ENCODE measurements at places on chromosomes 7 and 10.

- no peak for DNase-seq
Measured at GRCh38 chr10:21042536-21042935, 145.4 kb upstream of the NEBL start.

DNA sequence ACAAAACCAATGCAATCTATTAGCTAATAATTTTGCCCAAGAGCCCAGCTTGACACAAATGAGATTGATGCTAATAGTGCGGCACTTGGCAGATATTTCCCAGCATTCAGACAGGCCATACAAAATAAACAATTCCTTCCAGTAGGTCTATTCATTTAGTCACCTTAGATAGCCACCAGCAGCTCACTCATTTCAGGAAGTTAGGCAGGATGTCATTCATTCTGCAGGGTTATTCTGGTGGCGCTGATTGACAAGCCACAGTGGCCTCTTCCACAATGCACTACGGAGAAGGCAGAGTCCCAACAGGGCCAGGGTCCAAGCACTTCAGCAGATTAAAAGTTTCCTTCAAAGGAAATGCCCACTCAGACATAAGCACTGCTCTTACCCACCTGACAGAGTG lies 55.8 kb downstream of the PIK3AP1 start:
- DNase-seq = peak; percentile 35

GRCh38 chr10:131615150-131615549 lies 285.7 kb upstream of the PPP2R2D start:
- DNase-seq = no peak

DNA sequence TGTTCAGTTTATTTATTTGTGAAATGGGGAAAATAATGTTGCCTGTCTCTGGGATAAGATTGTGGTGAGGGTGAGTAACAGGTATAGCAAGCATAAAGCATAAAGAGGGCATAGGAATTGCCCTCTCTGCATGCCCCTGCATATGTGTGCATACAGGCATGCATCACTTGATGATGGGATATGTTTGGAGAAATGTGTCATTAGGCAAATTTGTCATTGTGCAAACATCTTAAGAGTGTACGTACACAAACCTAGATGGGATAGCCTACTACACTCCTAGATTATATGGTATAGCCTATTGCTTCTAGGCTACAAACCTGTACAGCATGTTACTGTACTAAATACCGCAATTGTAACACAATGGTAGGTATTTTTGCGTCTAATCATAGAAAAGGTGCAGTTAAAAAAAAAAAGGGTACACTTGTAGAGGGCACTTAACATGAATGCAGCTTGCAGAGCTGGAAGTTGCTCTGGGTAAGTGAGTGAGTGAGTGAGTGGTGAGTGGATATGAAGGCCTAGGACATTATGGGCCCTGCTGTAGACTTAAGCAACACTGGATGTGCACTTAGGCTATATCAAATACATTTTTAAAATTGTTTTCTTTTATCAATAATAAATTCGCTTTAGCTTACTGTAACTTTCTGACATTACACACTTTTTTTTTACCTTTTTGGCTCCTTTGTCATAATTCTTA lies 386.5 kb upstream of the ANKRD30A start:
- DNase-seq = no peak

GRCh38 chr7:10708447-10708846 lies 265.2 kb upstream of the PHF14 start:
- no peak for DNase-seq

DNA sequence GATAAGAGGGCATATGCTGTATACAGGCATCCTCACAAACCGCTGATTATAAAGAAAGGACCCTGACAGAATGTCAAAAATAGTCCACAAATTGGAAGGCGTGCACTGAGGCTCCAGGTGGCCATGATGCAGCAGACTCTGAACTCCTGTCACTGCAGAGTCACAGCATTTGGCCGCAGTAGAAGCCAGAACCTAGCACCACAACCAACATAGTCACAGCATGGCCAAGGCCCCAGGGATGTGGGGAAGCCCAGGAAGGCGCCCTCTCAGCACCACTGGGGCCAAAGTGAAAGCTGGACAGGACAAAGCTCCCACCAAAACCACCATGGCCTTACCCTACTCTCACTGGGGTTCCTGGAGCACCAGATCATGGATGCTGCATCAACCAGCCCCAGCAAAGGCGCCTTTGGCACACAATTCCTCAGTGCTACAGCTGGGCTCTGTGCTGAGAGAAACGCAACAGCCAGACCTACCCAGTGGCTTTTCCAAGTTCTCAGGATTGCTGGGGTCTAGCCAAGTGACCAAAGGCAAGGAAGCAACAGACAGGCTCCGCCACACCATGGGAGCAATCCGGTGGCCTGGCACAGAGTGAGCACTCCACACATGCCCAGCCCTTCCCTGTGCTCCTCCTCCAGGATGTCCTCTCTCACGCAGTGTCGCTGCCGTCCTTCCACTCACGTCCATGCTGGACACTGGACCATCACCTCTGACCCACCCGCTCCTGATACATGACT lies 60.2 kb downstream of the STK17A start:
- DNase-seq = no peak

- peak; percentile 14 for DNase-seq
Measured at GRCh38 chr10:4174197-4174596, 389.2 kb upstream of the KLF6 start.

GRCh38 chr10:61471491-61471890 lies 18.3 kb upstream of the TMEM26 start:
- DNase-seq = no peak

DNA sequence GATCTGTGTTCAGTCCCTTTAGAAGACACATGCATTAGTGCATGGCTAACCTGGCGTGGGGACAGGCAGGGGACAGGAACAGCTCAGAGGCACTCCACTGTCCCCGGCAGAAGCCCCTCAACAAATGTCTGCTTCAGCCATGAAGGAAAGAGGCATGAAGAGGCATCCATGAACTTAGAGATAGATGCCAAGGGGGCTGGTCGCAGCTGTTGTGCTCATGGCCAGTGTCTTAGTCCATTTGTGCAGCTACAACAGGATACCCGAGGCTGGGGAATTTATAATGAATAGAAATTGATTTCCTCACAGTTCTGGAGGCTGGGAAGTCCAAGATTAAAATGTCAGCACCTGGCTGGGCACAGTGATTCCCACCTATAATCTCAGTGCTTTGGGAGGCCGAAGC lies 14.5 kb upstream of the GNA12 start:
- DNase-seq = no peak

GRCh38 chr10:61643316-61643751 lies 19.4 kb upstream of the CABCOCO1 start:
- peak; percentile 82 for DNase-seq

GRCh38 chr7:142091961-142092360 lies 19.6 kb upstream of the MGAM2 start:
- DNase-seq = no peak

DNA sequence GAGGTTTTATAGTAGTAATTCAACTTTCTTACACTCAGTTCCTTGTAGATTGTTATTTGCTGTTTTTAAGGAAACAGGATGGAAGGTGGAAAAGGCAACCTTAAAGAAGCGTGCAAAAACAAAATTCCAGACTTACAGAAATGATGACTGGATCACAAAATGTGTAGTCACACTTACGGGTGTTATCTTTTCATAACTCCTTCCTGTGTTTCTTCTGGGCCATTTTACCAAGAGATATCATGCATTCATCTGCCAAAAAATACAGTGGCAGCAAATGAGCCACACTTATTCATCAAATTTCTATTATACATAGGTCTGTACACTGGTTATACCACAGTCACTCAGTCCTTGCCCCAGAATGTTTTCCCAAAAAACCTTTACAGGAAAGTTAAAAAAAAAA lies 94.3 kb upstream of the IL6 start:
- peak; percentile 89 for DNase-seq

- DNase-seq = no peak
Measured at GRCh38 chr10:98384531-98385133, 30.4 kb downstream of the PYROXD2 start.

GRCh38 chr10:5840314-5841307 lies 27.4 kb upstream of the GDI2 start:
- no peak for DNase-seq

- DNase-seq = no peak
Measured at GRCh38 chr7:151631570-151631952, 111.9 kb upstream of the RHEB start.

- DNase-seq = no peak
Measured at GRCh38 chr7:95583834-95584621, 12.3 kb downstream of the PDK4 start.

GRCh38 chr10:27995311-27995710 lies 3.6 kb downstream of the ODAD2 start:
- no peak for DNase-seq

DNA sequence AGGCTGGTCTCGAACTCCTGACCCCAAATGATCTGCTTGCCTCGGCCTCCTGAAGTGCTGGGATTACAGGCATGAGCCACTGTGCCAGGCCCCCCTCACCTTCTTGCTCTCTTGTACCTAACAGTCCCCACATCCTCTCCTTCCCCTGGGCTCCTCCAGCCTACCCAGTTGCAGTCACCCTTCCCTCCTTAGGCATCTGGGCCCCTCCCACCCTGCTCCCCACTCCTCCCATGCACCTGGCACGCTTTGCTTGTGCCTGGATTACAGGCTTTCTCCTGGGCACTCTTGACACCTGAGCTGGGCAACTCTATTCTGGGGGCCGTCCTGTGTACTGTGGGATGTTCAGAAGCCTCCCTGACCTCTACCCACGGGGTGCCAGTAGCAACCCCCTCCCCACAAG lies 3.0 kb downstream of the CLDN15 start:
- DNase-seq = no peak

GRCh38 chr7:158325530-158326381 lies 261.9 kb downstream of the PTPRN2 start:
- DNase-seq = no peak

DNA sequence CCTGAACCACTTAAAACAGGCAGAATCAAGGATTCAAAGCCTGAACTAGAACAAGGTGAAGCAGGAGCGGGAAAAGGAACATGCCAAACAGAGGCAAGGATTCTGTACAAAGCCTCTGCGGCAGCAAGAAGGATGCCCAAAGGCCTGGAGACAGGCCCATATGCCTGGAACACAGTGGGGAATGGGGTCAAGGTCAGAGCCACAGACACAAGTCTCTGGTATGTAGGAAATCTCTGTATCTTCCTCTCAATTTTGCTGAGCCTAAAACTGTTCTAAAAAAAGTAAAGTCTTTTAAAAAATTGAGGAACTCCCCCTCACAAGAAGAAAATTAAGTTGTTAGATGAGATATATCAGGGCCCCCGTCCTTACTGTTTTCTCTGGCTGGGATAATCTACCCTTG lies 175.9 kb upstream of the GHITM start:
- no peak for DNase-seq

GRCh38 chr10:3757638-3758490 lies 27.1 kb downstream of the KLF6 start:
- no peak for DNase-seq

- peak; percentile 57 for DNase-seq
Measured at GRCh38 chr7:8418629-8419245, 14.7 kb upstream of the NXPH1 start.

GRCh38 chr10:387909-388660 lies 252.8 kb downstream of the ZMYND11 start:
- no peak for DNase-seq

GRCh38 chr10:48603421-48604038 lies 1.3 kb downstream of the ARHGAP22 start:
- DNase-seq = no peak

DNA sequence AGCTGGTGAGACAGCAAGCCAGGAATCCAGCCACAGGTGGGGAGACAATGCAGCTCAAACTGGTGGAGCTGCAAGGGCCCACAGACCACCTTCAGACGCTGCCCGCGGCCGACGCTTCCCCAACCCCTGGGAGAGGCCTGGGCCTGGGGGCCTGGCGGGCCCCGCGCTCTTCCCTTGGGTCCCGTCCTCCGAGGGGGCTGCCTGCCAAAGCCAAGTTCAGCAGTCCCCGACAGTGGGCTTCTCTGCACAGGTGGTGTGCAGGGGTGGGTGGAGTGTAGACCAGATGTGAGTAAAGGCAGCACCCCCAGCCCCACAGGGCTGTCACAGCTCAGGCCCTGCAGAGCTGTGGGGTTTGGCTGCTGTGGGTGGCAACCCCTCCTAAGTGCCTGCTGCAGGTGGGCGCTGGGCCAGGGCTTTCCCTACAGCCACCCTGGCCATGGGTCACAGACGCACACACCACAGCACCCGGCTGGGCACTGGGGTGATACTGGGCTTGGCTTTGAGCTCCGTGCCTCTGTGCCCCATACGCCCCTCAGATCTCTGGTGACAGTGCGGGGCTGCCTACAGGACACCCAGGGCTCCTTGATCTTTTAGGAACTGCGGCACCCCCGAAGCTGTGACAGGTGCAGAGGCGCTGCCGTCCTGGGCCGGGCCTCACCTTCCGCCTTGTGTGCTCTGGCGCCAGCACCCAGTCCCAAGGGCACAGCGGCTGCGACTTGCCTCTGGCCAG lies 20.5 kb downstream of the BNIP3 start:
- DNase-seq = no peak

- DNase-seq = peak; percentile 47
Measured at GRCh38 chr10:21494191-21495001, 31.1 kb downstream of the SKIDA1 start.

DNA sequence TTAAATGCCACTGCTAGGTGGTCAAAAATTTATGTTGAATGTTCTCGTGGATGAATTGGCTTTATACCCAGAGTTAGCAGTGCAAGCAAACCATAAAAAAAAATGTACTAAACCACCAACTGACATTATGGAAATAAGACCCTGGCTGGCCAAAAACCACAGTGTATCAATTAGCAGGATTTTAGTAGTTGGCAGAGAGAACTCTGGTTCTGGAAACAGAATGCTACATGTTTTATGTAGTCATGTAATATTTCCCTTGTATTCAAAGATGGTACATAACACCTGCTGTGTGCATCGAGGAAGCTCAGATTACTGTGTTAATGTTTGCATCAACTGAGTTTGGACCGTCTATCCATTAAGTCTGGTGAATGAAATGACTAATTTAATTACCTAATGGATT lies 618.5 kb downstream of the CCSER2 start:
- no peak for DNase-seq

DNA sequence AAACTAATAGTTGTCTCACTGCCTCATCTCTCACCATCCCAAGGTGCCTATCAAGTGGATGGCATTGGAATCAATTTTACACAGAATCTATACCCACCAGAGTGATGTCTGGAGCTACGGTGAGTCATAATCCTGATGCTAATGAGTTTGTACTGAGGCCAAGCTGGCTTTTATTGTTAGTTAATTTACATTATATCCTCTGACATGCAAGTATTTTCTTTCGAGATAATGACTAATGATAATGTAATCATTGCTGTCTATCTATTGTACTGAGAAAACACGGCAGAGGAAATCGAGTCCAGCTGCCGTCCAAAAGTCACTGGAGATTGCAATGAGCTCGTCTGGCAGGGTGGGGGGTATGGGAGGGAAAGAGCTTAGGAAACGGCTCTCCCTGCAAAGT lies 172.4 kb upstream of the LANCL2 start:
- DNase-seq = no peak

GRCh38 chr7:66281678-66282590 lies 76.8 kb downstream of the TPST1 start:
- peak; percentile 61 for DNase-seq

DNA sequence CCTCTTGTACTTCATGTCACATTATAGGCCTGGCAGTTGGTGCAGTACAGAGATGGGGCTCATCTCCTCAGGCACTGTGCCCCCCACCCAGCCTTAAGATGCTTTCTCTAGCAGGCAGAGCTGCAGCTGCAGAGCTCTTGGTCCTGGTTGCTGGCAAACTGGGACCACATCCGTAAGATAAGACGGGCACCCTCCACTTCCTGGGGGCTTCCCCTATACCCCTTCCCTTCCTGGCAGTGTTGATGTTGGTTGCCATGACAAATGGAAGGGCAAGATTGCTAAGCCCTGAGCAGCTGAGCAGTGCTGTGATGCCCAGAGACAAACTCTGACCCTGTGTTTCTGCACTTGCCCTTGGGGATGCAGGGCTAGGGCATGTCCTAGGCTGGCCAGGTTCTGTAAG lies 103.4 kb upstream of the ANLN start:
- no peak for DNase-seq
